ENCODE measurements at places on chromosomes 7 and 10.

DNA sequence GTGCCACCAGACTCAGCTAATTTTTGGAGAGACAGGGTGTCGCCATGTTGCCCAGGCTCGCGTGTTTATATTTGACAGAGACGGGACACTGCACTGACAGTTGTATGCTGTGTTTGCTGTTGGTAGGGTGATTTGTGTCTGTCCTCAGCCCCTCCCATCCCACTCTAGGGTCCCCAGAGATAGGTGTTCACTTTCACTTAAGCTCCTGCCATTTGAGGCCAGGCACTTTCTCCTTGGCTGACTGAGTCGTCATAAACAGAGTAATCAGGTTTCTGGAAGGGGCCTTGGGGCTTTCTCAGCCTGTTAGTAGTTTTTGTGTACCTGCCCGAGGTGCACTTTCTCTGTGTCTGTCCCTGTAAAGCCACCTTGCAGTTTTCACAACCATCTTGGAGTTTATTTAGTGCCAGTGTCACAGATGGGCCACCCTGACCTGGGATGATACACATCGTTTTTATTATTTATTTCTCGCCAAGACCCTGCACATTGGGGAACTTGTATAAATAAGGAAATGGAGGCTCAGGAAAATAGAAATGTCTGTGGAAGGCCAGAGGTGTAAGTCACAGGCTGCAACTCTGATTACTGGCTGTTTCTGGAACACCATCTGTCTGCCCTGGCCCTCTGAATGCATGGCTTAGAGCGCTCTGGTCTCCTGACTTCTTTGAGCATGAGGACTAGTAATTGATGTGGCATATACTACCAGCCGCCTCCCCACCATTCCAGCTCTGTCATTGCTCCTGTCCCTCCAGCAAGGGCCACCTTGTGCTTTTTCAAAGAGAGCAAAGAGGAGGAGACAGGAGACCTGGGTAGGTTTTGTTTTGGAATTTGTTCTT, 81.9 kb upstream of the PDCD4 start:
- no peak for DNase-seq

GRCh38 chr10:13080643-13081042, 19.3 kb upstream of the OPTN start:
- DNase-seq = no peak

DNA sequence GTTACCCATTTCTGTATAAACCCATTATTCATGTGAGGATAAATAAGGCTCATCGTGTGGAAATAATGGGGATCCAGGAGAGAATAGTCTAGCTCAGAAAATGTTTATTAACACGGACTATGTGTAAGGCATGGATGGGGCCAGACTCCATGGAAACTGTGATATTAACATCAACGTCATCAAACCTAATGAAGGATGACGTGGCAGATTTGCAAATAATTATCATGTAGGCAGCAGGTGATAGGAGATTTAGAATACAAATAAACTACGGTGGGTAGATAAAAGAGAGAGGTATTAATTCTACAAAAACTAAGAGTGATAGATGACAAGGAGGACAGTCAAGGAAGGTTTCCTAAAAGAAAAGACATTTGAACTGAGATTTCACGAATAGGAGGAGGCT, 592.2 kb downstream of the REEP3 start:
- DNase-seq = no peak

GRCh38 chr7:24731313-24731712, 26.0 kb downstream of the GSDME start:
- DNase-seq = no peak

- no peak for DNase-seq
These were observed 636.7 kb upstream of the SEMA3D start for GRCh38 chr7:85823396-85824080.

- no peak for DNase-seq
These were observed 58.5 kb upstream of the CARD11 start for GRCh38 chr7:3102159-3102558.

DNA sequence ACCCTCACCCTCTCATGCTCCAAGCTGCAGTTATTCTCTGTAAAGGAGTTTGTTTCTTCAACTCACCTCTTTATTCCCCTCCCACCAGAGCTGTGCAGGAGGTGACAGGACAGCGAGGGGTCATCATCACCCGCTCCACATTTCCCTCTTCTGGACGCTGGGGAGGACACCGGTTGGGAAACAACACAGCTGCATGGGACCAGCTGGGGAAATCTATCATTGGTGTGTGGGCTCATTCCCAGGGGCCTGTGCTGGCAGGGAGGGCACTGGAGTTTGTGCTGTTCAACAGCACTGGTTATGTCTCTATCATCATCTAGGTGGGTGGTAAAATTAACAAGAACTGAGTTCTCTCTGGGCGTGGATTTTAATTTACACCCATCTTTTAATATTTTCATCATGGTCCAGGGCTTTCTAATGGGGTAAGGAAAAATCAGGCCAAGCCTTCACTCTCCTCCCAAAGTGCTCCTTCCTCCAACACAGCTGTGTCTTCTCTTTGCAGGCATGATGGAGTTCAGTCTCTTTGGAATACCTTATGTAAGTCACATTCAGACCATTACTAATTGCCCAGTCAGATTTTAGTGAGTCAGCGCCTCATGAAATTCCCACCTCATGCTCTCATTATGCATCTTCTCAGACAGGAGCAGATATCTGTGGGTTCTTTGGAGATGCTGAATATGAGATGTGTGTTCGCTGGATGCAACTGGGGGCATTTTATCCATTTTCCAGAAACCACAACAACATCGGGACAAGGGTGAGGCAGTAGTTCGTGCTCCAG, 61.6 kb downstream of the PRSS58 start:
- DNase-seq = no peak

Data from NCI-H2081 (cell line).